ENCODE measurements at places on chromosomes 4 and X.

DNA sequence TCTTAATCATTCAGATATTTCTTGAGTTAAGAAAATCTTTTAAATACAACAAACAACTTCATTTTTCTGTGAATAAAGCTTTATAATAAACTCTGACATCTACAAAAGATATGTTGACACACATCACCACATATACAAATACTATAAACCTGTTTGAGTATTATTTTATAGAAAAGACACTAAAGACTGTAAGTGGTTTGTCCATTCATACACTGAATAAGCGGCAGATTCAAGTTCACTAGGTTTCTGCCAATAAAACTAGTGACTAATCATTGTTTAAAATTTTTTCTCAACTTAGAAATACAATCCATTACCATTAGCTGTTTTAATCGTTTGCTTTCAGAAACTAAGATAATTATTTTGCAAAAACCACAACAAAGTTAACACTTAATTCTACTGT lies 1900.0 kb downstream of the C4orf33 start:
- no peak for DNase-seq

DNA sequence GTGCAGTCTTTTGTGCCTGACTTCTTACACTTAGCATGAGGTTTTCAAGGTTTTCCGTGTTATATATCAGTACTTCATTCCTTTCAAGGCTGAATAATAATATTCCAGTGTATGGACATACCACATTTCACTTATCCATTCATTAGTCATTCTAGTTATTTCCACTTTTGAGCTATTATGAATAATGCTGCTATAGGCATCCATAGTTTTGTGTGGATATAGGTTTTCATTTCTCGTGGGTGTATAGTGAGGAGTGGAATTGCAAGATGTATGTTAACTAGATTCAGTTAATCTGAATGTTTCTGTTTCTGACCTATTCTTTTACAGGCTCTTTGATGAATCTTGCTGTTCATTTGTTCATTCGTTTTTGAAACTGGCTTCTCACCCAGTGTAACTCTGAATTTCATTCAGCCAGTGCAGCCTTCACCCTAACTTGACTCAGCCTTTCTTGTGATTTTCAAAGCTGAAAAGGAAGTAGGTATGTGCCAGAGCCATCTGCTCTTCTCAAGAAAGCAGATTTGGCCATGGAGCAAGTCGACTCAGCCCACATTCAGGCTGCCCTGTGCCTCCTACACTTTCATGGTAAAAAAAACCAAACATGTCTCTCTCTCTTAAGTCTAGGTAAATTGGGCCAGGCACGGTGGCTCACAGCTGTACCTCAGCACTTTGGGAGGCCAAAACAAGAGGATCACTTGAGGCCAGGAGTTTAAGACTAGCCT lies 56.3 kb upstream of the NOCT start:
- DNase-seq = no peak

GRCh38 chr4:185665655-185666054 lies 130.3 kb upstream of the PDLIM3 start:
- no peak for DNase-seq

DNA sequence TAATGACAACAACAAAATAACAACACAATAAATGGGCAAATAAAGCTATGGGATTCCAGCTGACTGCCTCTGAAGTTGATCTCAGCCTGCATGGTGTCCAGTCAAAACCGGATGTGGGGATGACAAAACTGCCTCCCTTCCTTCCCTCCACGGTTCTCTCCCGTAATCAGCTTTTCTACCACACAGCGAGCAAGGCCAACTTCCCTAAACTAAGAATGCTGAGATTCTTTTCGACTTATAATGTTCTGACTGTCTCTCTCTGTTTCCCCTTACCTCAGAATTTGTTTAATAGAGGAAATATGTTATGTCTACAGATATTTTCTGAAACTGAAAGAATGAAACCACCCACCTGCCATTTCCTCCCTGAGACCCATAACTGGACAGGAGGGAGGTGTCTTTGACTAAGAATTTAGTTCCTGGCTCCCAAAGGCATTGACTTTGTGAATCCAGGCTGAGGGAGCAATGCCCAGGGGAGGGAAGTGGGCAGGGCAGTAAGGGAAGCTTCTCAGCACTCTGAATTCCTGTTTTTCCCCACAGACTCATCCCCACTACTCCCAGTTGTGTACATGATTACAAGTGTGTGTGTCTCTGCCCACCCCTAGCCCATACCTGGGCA lies 1.0 kb upstream of the TLR1 start:
- no peak for DNase-seq

DNA sequence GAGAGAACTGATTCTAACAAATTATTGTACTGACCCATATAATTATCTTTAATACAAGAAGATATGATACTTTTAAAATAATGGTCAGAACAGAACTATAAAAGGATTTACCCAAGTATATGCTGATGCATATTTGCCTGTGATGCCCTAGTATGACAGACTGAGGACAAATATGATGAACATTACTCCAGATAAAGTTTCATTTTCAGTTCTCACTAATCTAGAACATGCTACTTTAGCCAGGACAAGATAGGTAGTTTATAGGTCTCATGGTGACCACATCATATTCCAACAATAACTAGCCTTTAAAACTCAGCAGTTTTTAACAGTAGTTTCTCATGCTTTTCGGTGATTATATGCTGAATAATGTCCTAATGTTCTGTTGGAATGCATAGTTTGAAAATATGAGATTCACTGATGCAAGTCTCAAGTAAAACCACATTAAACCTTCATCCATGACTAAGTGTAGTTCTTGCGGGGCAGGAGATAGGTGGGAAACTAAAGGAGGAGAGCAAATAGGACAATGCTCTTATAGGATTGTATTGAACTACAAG lies 295.2 kb upstream of the AGA start:
- no peak for DNase-seq

- DNase-seq = no peak
Observed at GRCh38 chr4:10120943-10121567, 4.5 kb upstream of the WDR1 start.

DNA sequence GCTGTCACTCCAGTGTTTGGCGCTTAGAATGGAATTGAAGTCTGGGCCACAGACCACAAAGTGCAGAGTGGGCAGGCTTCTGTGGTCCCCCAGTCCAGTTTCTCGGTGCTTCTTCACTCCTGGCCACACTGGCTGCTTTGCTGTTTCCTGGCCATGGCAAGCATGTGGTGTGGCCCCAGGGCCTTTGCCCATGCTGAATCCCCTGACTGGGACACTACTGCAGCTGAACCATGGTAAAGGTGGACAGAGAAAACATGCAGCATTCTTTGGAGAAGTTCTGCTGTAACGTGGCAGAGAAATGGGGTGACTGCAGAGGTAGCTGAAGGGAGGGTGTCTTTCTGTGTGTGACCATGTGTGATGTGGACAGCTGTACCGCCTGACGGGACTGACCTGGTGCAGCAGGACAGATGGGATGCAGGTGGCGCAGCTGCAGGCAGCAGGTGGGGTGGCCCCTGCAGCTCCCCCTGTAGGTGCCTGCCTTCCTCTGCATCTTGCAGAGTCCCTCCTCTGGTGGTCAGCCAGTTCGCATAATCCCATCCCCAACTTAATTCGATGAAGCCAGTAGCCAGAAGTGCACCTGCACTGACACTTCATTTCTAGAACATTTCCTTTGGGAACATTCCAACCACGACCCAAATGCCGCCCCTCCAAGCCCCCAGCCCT lies 13.2 kb upstream of the S100P start:
- DNase-seq = no peak

- no peak for DNase-seq
Observed at GRCh38 chrX:20693078-20693477, 426.4 kb upstream of the RPS6KA3 start.

All from stimulated activated CD4-positive, alpha-beta T cell treated with anti-CD3 and anti-CD28 coated beads, TNF-alpha, amount 100 ng/mL, for 4 hours (primary cell).